ENCODE measurements at places on chromosomes 13 and 19. TPM values are rescaled to one million over a fixed set of nuclear protein-coding genes. Genes with fewer than 3 reads are reported as not detected.

DNA sequence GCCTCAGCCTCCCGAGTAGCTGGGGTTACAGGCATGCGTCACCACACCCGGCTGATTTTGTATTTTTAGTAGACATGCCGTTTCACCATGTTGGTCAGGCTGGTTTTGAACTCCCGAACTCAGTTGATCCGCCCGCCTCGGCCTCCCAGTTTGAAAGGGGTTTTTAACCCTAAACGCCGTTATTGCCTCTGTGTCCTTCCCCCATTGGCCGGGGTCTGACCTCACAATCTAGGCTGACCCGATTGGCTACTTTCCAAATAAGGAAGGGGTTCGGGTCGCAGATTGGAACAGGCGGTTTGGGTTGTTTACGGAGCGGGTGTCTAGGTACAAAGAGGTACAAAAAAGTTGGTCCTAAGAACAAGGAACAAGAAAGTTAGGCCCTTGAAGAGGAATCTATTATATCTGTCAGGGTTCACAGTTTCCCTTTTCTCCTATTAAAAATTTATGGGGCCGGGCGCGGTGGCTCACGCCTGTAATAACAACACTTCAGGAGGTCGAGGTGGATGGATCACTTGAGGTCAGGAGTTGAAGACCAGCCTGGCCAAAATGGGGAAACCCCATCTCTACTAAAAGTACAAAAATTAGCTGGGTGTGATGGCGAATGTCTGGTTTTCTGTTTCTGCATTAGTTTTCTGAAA, 1.0 kb downstream of the ZNF253 start:
- DNase-seq = no peak

ZNF836 gene
- polyA plus RNA-seq = 1.5 TPM

ZNF726 gene
- polyA plus RNA-seq = 1.8 TPM

ZNF429 gene
- polyA plus RNA-seq = 3.3 TPM

- DNase-seq = no peak
These were observed 1.3 kb upstream of the PPAN start for GRCh38 chr19:10104665-10105508.

DNAJC15 gene
- 63.6 TPM for polyA plus RNA-seq

PLIN5 gene
- polyA plus RNA-seq = not detected

CPB2 gene
- polyA plus RNA-seq = not detected

DNA sequence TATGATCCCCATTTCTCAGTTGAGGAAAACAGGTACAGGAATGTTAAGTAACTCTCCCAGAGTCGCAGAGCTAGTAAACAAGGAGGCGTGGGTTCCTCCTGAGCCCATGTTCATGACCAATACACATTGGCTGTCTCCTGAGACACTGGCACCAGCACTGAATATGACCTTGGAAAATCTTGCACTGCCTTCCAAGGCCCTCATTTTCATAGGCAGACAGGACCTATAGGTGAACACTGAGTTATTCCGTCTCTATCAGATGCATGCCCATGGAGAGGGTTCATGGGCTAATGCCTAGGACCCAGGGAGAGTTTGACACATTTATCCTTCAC, 504.8 kb downstream of the RFC3 start:
- DNase-seq = no peak

DNA sequence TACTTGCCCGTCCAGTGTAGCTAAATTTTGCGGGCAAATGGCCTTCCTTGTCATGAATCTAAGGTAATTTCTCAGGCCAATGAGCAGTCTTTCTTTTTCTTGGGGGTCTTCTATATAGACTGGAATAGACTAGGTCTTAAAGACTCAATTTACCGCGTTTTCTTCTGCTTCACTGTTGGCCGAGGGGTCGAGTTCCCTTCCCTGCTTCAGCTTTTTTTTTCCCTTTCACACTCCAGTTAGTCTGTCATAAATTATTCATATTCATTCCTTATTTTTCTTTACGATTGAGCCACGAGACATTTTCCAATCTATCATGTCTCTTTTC, 276 bp downstream of the ALG11 start:
- DNase-seq = no peak

DNA sequence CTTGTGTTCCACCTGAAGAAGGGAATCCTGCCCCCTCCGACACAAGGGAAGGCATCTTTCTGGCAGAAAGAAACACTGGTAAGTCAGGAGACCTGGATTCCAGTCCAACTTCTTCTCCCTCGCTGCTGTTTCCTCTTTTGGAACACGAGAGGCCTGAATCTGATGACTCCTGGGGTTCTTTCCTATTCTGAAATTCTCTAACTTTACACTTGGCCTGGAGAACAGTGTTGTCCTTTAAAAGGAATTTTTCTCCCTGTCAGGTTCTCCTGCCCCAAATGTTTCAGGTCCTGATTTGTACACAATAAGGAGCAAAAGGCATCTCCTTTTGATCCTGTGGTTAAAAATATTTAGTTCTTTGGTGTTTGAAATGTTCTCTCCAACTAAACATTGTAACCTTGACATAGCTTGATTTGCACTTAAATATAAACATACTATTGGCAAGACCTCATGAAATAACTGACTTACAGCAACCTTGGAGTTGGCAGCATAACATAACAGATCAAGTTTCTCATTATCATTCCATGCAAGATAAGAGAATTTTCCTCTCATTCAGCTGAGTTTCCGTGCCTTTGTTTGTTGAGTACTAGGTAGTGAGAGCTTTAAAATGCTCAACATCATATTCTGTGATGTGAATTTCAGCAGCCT, 244.8 kb downstream of the COG6 start:
- no peak for DNase-seq

Measured in BJ (cell line).